ENCODE measurements at places on chromosomes 6 and 20.

- H3K27ac ChIP-seq, result no peak overlapping the region
- DNase-seq, result no peak
- no peaks in the 10 kb centered on the region for H3K27me3 ChIP-seq
- H3K36me3 ChIP-seq, result no peaks in the 10 kb centered on the region
- H3K4me1 ChIP-seq, result no peaks in the 10 kb centered on the region
Measured at GRCh38 chr6:5531853-5532375, 270.6 kb downstream of the FARS2 start.

DNA sequence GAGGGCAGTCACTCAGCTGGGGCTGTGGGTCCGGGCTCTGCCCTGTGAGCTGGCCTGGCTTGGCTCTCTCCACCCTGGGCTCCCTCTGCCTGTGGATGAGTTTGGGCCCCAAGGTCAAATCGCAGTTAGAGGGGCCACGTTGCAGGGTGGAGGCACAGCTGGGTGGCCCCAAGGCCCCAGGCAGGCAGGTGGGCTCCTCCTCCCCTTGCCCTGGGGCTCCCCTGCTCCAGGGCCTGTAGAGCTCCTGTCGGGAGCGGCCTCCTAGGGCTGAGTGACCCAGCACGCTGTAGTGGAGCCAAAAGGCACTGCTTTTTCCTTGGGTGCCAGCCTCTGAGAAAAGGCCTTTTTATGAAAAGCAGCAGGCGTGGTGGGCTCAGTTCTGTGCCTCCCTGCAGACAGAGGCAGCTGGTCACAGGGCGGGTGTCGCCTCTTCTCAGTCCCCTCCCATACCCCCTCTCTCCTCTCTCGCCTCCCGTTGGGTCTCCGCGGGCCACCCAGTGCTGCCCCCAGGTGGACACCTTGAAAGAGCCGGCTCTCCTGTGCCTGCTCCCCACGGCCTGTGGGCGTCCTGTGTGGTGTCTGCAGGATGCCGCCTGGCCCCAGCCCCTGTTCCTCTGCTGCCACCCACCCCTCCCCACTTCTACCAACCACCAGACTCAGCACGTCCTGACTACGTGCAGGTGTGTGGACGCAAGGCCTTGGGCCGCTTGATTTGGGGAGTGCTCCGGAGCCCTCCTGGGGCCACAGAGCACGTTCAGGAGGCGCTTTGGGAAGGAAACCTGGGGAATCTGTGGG, 13.2 kb downstream of the SS18L1 start:
- H3K27me3 ChIP-seq, result no peaks in the 10 kb centered on the region
- peak overlapping the region; percentile 24 for H3K27ac ChIP-seq
- no peak overlapping the region for H3K4me3 ChIP-seq
- peaks cover 55% of the 10 kb centered on the region for H3K36me3 ChIP-seq
- DNase-seq, result peak; percentile 94
- H3K4me1 ChIP-seq, result peaks cover 2% of the 10 kb centered on the region

GRCh38 chr6:8400663-8401062, 34.7 kb downstream of the SLC35B3 start:
- no peak overlapping the region for H3K27ac ChIP-seq
- no peaks in the 10 kb centered on the region for H3K4me1 ChIP-seq
- no peaks in the 10 kb centered on the region for H3K36me3 ChIP-seq
- H3K4me3 ChIP-seq, result no peak overlapping the region
- peaks cover 17% of the 10 kb centered on the region for H3K27me3 ChIP-seq

DNA sequence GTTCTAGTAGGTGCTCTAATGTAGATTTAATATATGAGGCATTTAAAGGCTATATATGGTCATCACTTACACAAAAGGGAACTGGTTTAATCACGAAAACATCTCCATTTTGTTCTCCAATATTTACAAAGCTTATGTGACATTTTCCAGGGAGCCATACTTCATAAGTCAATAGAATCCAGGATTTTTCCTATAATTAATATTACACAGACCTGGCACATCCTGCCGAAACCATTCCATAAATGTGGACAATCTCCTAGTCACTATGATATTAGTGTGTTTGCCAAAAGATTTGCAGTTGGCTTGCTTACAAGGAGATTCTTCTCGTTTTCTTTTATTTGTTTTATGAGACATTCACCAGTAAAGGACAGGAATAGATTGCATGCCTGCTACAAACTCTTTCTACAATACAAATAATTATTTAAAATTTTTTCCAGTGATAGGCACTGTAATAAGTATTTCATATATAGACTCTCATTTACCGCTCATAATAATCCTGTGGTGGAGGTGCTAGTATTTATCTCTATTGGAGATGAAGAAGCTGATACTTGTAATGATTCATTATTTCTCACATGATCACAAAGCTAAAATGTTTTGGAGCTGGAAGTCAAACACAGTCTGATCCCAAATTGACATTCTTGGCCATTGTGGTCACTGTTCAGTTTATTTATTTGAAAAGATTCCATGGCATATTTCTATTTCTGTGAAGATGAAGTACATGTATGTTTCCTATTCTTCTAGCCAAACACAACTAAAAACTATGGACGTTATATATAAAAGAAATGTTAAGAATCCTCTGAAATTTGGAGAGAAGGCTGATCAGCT, 597.0 kb downstream of the HTR1B start:
- no peaks in the 10 kb centered on the region for H3K36me3 ChIP-seq
- H3K27ac ChIP-seq, result no peak overlapping the region
- H3K27me3 ChIP-seq, result no peaks in the 10 kb centered on the region
- H3K4me3 ChIP-seq, result no peak overlapping the region
- no peak for DNase-seq
